ENCODE measurements at places on chromosomes 6 and 20.

DNA sequence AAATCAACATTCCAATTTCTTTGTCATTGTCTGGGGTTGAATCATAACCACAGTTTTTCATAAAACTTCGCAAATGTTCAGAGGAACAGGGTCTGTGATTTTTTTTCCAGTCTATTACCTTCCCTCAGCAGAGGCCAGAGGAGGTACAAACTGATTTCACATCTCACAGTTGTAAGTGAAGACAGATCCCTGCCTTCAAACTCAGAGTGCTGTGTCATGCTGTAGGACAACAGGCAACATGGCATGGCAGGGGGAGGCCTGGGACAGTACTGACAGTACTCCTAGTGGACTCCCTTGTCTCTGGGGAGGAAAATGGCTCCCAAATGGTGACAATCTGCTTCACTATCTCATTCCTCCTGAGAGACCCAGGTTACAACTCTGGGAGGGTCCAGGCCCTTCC lies 308.6 kb downstream of the CDC5L start:
- DNase-seq: no peak

DNA sequence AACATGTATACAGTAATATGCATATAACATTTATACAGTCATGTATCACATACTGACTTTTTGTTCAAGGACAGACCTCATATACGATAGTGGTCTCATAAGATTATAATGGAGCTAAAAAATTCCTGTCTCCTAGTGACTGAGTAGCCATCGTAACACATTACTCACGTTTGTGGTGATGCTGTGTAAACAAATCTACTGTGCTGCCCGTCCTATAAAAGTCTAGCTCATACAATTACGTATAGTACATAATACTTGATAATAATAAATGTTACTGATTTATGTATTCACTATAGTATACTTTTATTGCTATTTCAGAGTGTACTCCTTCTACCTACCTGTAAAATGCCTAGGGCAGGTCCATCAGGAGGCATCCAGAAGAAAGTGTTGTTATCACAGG lies 17.4 kb downstream of the SERAC1 start:
- no peak for DNase-seq

DNA sequence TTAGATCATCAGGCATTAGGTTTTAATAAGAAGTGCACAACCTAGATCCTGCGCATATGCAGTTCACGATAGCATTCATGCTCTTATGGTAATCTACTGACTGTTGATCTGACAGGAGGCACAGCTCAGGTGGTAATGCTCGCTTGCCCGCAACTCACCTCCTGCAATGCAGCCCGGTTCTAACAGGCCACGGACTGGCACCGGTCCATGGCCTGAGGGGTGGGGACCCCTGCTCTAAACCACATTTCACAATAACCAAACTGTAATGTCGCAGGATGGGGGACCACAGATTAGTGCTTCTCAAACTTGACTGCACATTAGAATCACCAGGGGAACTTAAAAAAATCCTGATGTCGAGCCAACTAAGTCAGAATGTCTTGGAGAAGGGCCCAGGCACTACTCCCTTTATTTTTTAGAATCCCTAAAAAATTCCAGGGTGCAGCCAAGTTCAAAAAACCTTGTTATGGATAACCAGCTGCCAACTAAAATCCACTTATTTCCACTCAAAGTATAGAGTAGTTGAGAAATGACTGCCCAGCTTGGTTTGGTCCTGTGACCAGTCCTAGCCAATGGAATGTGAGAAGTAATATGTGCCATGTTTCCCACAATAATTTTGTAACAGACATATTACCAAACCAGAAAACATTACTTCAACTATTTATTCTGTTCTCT lies 3.1 kb downstream of the SHPRH start:
- no peak for DNase-seq

- no peak for DNase-seq
Observed at GRCh38 chr6:6847591-6847990, 259.1 kb downstream of the LY86 start.

GRCh38 chr6:47116606-47117005 lies 74.5 kb upstream of the ADGRF1 start:
- no peak for DNase-seq

- DNase-seq: no peak
Observed at GRCh38 chr6:54214286-54214685, 94.0 kb upstream of the TINAG start.

- no peak for DNase-seq
Observed at GRCh38 chr20:49517805-49518100, 35.3 kb upstream of the KCNB1 start.

DNA sequence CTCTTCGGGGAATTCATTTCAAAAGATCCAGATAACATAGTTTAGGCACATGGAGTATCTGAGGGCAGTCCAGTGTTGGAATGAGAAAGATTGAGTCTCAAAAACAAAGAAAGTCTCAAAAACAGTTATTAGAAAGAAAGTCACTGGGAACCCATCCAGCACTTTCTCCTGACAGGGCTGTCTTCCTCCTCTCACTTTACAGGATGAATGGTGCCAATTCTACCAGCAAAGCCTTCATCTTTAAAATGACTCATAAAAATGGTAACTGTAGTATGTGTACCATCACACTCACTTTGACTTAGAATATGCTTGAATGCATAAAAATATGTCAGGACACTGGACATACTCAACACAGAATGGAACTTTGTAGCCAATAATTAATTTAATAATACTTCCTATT lies 71.3 kb downstream of the SLC22A3 start:
- no peak for DNase-seq
